Large intestine (tissue), 12 donors: ENCODE measurements at places on chromosomes 5 and 9. TPM values are rescaled to one million over a fixed set of nuclear protein-coding genes. Genes with fewer than 3 reads are reported as not detected.

DNA sequence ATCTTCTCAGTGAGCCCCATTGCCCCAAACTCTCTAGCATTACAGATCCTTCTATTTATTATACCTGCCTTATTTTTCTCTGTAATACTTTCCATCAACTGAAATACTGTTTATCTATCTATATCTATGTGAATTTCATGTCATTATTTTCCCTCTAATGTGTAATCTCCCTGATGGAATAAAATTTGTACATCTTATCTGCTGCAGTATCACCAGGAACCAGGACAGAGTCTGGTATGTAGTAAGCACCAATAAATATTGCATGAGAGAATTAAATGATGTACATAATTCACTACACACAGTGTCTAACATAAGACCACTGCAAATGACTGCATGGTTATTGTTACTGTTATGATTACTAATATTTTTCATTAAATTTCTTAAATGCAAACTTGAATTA, 759.1 kb downstream of the PRELID2 start:
- DNase-seq: no peak

DNA sequence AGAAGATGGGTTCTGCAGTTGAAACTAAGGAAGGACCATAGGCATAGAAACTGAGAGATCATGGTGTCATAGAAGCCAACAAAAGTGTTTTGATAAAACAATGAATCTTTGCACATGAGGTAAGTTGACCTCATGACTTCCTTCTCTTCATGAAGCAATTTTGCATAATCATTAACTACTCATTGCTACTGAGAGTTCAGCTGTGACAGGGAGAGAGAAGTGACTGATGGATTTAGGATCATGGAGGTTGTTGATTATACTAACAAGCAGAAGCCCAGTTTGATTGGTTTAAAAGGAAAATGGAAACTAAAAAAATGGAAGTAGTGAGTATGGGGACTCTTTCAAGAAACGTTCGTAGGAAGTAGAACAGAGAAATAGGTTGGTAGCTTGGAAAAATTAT, 51.2 kb downstream of the PARP8 start:
- DNase-seq: peak; percentile 53

GRXCR2 gene
- 0.03 TPM for polyA plus RNA-seq

- DNase-seq: no peak
Measured at GRCh38 chr5:117131048-117131679, 556.5 kb upstream of the SEMA6A start.

PCDHB8 gene
- polyA plus RNA-seq: 0.67 TPM

- no peak for DNase-seq
Measured at GRCh38 chr9:93028448-93029006, 30.0 kb upstream of the SUSD3 start.

SNX2 gene
- 133 TPM for polyA plus RNA-seq

SLC36A3 gene
- polyA plus RNA-seq: not detected

- no peak for DNase-seq
Measured at GRCh38 chr5:113748403-113748802, 234.9 kb downstream of the YTHDC2 start.

DNA sequence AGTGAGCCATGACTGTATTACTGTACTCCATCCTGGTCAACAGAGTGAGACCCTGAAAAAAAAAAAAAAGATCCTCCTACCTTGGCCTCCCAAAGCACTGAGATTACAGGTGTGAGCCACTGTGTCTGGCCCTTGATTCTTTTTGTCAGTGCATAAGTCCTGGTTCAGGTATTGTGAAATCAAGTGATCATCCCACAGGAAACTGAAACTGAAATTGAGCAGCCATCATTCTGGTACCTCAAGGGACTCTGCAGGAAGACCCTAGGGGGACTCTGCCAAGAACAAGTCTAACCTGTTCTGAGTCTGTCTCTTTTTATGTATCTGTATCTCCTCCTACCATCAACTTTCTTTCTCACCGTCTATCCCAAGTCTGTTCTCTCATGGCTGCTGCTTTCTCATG, 1.9 kb upstream of the DCAF10 start:
- DNase-seq: no peak

OR13C4 gene
- polyA plus RNA-seq: not detected

TMEM141 gene
- 324 TPM for polyA plus RNA-seq

- DNase-seq: no peak
Measured at GRCh38 chr9:3189113-3189861, 336.5 kb downstream of the RFX3 start.

DNA sequence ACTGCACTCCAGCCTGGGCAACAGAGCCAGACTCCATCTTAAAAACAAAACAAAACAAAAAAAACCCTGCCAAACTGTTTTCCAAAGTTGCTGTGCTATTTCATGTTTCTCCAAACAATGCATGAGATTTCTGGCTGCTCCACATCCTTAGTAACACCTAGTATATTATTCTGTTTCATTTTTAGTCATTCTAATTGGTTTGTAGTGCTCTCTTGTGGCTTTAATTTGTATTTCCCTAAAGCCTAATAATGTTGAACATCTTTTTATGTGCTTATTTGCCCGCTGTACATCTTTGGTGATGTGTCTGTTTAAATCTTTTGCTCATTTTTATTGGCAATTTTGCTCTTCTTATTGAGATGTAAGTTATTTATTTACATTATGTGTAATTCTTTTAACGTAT, 18.4 kb upstream of the TTC1 start:
- DNase-seq: no peak

- no peak for DNase-seq
Measured at GRCh38 chr5:32916648-32917047, 205.5 kb downstream of the NPR3 start.

SPZ1 gene
- not detected for polyA plus RNA-seq

DNA sequence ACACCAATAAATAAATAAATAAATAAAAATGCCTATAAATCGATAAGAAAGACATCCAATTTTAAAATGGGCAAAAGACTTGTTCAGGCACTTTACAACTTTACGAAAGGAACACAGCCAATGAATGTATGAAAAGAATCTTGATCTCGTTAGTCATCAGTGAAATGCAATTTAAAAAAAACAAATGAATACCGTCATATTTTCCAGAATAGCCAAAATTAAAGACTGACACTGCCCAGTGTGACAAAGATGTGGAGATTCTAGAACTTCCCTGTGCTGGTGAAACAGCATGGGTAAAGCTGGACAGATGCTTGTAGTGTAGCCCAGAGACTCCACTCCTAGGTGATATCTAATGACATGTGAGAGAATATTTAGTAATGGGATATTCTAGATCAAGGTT, 127.1 kb downstream of the GOLPH3 start:
- no peak for DNase-seq

SLC25A48 gene
- polyA plus RNA-seq: 0.54 TPM

DNA sequence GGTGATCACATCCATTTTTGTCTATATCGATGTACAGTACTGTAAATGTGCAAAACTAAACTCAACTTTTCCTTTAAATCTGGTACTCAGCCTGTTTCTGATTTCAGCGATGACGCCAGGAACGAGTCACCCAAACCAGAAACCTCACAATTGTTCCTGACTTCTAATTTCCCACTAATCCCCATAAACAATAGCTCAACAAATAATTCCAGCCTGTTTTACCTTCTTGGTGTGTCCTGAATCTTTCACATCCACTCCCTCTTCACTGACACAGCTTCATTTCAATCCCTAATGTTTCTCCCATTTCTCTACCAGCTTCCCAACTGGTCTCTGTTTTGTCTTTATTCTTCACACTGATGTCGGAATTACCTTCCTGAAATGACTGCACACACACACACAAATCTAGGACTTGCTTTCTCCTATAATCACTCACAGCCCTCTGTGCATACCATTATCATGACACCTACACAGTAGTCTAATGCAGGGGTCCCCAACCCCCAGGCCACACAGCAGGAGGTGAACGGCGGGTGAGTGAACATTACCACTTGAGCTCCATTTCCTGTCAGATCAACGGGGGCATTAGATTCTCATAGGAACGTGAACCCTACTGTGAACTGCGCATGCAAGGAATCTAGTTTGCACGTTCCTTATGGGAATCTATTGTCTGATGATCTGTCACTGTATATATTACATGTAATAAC, 97.8 kb upstream of the SLC30A5 start:
- DNase-seq: no peak

DNA sequence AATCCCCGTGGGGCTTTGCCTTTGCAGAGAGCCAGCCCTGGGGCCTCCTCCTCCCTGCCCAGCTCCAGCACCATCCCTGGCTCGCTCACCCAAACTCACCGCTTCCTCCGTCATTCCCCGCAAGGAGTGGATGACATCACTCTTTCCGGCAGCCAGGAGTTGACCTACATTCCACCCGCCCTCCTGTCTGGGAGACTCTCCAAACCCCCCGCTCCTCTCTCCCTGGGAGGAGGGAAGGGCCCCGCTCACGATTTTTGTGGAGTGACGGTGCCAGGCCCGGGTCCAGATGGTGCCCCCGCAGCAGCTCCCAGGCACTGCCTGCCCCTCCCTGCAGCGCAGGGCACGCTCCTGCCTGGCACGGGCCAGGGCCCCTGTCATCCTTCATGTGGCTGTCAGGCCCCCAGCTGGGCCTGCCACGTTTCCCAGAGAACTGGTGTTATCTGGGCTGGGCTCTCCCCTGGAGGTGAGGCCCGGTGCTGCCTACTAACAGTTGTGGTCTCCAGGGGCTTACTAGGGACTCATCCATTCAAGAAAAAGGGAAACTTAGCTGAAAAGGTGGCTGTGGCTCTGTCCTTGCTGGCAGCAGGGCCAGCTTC, 52.3 kb downstream of the NTNG2 start:
- DNase-seq: peak; percentile 32

DNA sequence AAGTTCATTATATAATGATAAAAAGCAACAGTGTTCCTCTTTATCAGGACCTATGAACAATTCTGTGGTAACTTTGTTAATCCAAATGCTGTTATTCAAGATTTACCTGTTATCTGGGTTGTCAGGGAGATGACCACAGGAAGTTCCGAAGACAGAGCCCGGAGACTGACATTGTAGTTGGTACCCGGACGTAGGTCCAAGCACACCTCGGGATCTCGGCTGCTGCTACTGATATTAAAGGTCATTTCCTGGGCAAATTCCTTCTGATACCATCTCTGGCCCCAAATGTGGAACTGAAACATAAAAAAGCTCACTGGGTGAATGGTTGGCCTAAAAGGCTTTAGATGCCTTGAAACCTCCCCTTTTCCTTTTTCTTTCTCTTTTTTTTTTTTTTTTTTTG, 96.7 kb downstream of the SUSD1 start:
- no peak for DNase-seq

DNA sequence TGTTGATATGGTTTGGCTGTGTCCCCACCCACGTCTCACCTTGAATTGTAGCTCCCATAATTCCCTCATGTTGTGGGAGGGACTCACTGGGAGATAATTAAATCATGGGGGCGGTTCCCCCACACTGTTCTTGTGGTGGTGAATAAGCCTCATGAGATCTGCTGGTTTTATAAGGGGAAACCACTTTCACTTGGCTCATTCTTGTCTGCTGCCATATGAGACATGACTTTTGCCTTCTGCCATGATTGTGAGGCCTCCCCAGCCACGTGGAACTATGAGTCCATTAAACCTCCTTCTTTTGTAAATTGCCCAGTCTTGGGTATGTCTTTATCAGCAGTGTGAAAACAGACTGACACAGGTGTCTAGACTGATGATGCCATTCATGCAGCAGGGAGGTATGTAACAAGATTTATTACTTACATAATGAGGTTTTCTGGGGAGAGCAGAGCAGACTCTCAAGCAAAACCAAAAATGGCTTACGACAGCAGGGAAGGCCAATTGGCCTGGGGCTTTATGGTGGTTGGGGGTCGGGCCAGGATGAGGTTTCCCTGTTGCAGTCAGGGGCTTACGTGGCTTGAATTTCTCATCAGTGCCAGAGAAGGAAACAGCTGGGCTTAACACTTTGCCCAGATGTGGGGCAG, 9.5 kb upstream of the COMMD10 start:
- DNase-seq: peak; percentile 50
